ENCODE measurements at places on chromosomes 1 and 21.

GRCh38 chr1:212917858-212918257 lies 32.5 kb upstream of the VASH2 start:
- DNase-seq, result no peak

GRCh38 chr1:38790422-38791163 lies 69.0 kb downstream of the RRAGC start:
- DNase-seq, result no peak

GRCh38 chr1:40664167-40664537 lies 1.3 kb downstream of the RIMS3 start:
- DNase-seq, result no peak

DNA sequence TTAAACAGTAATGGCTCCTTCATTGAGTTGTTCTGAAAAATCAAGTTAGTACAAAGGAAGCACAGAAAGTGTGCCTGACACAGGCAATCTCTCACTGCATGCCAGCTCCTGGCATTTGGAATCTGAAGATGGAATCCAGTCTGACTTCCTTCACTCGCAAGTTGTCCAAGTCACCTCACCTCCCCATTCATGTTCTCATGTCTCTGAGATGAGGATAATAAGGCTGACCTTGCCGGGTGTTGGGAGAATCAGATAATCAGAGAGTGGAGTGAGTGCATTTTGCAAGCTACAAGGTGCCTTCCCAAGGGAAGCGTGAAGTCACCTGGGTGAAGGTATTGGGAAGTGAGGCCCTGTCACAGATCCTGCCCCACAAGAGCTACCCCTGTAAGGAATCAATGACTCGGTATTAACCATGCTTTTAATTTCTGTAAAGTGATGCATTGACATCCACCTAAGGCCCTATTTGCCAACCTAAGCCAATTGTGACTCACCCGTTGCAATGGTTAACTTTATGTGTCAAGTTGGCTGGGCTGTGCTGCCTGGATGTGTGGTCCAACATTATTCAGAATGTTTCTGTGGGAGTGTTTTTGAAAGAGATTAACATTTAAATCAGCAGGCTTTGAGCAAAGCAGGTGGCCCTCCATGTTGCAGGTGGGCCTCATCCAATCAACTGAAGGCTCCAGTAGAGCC lies 62.5 kb upstream of the TARBP1 start:
- no peak for DNase-seq

DNA sequence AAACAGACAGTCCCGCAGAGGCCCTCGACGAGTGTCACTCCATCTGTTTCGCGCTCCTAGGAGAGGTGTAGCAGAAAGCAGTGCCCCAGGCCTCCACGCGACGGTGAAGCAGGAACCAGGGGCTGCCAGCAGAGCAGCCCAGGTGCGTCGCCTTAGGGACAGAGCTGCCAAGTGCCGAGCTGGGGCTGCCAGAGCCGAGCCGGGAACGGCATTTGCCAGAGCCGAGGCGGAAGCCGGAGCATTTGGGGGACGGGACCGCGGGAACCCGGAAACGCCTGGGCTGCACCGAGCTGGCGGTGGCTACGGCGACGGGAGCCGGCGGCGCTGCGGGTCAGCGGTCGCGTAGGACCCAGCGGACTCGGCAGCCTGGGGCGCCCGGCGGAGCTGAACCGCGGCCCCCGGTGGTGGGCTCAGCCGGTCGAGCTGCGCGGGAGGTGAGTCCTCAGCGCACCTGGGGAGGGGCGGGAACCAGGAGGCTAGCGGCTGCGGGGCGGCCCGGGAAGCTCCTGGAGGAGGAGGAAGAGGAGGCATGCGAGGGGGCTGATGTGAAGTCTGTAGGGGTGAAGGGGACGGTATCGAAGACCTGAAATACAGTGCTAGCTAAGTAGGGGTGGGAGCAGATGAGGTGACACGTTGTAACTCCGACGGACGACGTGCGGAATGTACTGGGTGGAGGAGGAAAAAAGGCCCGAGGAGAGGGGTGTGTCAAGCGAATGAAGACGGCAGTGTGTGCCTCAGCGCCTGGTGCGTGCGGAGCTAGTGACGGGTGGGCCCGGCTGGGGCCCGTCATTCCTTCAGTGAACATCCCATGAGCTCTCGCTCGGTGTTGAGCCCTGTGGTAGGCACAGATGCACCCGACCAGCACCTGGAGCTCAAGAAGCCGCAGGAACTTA lies at the start of gene SLC35A3:
SLC35A3 (plus strand) TSS at position 268 of the 893 bp plus-strand sequence. CDS start 23,559 bp downstream, outside the sequence.
- DNase-seq, result peak; percentile 67

DNA sequence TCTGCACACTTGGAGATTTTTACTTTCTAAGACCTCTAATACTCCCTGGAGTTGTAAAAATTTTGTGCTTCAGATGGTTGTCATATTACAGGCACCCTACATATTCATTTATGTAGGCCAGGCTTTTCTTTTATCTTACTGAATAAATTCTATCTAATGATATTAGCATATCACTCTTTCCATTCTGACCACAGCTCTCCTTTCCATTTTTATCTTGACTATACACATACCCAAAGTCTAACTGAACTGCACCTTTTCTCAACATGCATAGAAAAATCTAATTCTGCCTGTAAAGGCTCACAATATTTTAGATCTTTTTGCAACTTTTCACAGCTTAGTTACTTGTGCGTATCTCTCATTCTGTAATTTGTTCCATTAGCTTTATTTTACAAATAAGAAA lies 52.7 kb upstream of the TSHB start:
- no peak for DNase-seq

DNA sequence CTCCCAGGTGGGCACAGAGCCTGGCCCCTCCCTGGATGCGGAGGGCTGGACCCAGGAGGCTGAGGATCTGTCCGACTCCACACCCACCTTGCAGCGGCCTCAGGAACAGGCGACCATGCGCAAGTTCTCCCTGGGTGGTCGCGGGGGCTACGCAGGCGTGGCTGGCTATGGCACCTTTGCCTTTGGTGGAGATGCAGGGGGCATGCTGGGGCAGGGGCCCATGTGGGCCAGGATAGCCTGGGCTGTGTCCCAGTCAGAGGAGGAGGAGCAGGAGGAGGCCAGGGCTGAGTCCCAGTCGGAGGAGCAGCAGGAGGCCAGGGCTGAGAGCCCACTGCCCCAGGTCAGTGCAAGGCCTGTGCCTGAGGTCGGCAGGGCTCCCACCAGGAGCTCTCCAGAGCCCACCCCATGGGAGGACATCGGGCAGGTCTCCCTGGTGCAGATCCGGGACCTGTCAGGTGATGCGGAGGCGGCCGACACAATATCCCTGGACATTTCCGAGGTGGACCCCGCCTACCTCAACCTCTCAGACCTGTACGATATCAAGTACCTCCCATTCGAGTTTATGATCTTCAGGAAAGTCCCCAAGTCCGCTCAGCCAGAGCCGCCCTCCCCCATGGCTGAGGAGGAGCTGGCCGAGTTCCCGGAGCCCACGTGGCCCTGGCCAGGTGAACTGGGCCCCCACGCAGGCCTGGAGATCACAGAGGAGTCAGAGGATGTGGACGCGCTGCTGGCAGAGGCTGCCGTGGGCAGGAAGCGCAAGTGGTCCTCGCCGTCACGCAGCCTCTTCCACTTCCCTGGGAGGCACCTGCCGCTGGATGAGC lies 34.2 kb downstream of the TRIM11 start:
- no peak for DNase-seq

- DNase-seq, result no peak
Measured at GRCh38 chr21:39776589-39776988, 31.6 kb downstream of the IGSF5 start.

DNA sequence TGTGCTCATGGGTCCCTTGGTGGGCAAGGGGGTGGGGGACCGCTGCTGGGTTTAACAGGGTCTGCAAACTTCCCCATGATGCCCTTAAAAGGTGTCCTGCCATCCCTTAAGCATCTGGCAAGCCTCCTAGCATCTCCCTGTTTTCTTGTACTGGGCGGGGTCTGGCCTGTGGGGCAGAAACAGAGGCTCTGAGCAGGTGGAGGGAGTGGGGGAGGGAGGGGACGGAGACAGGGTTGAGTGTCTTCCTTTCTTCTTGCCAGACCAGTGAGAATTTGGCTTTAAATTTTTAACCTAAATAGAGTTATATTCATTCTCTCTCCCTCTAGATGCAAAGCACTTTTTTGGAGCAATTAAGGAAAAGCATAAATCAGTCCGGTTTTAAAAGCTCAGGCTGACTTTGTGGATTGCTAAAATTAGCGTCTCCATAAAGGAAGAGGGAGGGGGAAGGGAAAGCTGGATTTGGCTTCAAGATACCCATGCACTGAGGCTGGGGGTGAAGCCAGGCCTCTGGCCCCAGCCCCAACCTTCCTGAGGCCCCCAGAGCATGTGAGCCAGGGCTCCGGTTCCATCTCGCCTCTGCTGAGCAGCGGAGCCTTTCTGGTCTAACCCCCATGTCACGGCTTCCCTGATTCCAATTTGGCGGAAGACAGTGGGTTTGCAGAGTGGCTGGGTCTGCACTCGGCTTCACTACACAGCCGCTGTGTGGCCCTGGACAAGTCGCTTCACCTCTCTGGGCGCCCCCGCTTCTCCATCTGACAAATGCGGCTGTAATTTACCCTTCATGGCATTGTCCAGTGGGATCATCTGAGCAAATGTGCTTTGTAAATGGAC lies 25.3 kb downstream of the IGSF21 start:
- no peak for DNase-seq

DNA sequence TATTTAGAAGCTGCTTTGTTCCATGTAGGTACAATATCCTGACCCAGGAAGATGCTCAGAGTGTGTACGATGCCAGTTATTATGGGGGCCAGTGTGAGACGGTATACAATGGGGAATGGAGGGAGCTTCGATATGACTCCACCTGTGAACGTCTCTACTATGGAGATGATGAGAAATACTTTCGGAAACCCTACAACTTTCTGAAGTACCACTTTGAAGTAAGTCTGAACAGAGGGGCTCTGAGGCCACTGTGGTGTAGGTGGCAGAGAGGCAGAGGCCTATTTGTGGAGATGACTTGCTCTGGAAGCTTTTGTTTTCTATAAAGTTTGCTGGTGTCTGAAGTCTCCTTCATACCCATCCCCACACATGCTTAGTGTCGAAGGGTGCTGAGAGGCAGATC lies 26.8 kb downstream of the C8A start:
- DNase-seq, result no peak
